ENCODE measurements at places on chromosomes 1 and 21.
A peak's percentile ranks its signal among the peaks of the same experiment; 100 is the strongest.

DNA sequence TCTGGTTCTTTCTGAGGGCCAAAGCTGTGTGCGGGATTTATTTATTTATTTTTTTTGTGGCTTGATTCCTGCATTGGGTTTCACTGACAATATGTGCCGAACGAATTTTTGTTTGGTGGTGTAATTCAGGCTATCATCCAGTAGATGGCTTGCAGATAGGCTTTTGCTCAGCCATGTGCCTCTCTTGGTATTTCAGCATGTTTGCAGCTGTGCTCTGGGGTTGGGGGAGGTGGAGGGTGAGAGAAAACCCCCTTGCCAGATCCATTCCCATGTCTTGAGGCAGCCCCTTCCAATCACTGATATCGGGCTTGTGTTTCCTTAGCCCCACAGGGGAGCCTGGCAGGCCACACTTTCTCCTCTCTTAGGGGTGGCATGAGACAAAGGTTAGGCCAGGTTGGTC, 302.4 kb downstream of the PTGER3 start:
- peak; percentile 1 for DNase-seq

DNA sequence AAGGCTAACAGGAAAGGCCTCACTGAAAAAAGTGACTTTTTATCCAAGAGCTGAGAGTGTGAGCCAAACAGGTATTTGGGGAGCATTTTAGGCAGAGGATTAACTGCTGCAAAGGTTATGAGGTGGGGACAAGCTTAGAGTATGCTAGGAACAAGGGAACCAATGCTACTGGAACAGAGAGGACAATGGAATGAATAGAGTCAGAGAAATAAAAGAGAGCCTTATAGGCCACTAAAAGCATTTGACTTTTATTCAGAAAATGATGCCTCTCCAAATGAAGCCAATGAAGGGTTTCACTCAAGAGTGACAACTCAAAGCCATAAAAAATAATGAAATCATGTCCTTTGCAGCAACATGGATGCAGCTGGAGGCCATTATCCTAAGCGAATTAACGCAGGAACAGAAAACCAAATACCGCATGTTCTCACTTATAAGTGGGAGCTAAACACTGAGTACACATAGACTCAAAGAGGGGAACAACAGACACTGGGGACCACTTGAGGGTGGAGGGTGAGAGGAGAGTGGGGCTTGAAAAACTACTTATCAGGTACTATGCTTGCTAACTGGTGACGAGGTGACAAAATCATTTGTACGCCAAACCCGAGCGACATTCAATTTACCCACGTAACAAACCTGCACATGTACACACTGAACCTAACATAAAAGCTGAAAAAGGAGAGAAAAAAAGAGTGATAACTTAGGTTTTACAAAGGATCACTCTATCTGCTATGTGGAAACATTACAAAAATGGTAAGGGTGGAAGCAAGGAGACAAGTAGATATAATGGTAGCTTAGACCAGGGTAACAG, 11.1 kb downstream of the PTP4A2 start:
- no peak for DNase-seq

GRCh38 chr1:94884106-94884505, 42.8 kb downstream of the CNN3 start:
- DNase-seq, result no peak

GRCh38 chr1:74485622-74486021, 26.8 kb downstream of the LRRC53 start:
- no peak for DNase-seq
